ENCODE measurements at places on chromosomes 2 and 18.

DNA sequence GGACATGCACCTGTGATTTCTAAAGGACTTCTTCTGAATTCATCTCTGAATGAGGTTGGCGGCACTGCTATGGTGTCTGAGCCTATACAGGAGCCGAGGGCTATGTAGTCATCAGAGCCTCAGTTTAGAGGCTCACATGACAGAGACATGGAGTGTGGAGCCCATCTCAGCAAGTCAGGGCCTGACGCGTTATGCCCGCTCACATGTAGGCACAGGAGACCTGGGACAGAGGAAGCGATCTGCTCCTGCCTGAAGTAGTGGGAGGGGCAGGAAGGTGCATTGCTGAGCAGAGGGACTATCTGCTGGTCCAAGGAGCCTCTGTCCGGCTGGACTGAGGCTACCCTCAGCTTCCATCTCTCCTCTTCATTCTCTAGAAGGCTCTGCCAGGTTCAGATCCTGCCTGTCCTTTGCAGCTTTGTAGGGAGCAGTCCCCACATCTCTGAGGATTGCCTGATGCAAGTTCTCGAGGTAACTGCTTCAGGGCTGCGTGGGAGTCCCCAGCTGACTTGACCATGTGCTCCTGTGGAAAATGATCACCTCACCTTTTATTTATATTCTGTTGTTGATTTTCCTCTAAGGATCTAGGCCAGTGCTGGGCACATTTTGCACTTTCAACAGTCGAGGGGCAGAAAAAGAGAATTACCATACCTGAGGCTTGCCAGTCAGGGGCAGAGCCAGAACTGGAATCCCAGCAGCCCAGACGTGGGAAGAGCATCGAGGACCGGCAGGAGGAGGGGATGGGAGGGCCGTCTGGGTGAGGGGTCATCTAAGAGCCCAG lies 16.6 kb downstream of the KLHL29 start:
- DNase-seq: no peak

DNA sequence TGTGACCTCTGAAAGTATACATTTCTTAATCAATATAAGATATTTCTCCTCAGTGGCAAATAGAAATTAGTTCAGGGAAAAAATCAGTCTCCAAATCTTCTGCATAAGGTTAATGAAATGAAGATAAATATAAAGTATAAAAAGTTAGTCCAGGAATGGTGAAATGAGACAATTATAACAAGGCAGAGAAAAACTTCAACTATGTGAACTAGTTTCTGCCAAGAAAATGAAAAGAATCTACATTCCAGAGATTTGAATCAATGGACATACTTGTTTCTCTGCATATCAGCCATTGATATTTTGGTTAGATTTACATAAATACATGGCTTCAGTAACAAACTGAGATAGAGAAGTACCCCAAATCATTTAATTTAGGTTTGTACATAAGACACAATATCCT lies 249.0 kb downstream of the EXOC6B start:
- DNase-seq: peak; percentile 8

DNA sequence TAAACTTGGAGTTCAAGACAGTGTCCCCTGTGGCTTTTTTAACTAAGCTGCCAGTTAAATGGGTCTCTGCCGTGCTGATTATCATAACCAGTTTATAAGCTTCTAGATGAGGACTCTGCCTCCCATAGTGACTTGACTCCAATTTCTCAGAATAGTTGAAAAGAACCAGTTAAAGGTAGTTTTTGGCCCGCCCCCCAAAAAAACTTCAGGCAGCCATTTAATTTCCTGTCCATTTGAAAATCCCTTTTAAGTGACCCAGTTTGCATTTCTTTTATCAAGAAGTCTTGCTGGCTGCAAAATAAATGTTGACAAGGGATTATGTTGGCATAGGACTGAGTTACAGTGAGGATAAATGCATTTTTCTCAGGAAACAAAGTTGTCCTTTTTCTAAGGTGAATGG lies 2.3 kb downstream of the SLC20A1 start:
- no peak for DNase-seq

- no peak for DNase-seq
Measured at GRCh38 chr2:24825883-24826772, 32.9 kb downstream of the CENPO start.

All from fibroblast of lung (primary cell).